AML-193 (cell line): ENCODE measurements at places on chromosomes 11 and 22.

DNA sequence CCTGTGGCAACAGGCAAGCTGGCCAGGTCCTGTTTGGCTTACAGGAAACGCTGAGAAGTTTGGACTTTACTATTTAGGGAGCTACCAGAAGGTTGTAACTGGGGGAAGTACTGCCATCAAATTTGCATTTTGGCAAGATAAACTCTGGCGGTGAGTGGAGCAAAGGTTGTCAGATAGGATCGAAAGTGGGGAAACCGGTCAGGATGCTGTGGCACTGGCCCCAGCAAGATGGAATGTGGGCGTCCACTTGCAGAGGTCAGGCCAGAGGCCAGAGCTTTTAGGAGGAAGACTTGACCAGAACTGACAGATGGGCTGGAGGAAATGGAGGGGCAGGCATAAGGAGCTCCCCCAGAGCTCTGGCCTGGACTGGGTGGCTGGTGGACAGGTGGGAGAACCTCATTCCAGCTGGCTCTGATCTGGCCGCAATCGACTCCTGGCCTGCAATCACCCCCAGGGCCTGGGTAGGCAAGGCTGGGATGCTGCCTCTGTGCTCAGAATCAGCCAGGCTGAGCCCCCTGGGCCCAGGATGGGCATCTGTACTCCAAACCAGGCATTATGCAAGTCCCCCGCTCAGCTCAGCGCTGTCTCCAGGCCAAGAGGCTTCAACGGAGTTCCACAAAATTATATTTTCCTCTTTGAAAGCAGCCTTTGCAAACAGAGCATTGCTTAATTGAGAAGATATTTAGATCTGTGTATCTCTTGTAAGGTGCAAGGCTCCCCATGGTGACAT is 178.3 kb upstream of the NECTIN1 start:
- no peak for DNase-seq

GRCh38 chr22:20587206-20587958 is 80.0 kb downstream of the MED15 start:
- no peak for DNase-seq

DNA sequence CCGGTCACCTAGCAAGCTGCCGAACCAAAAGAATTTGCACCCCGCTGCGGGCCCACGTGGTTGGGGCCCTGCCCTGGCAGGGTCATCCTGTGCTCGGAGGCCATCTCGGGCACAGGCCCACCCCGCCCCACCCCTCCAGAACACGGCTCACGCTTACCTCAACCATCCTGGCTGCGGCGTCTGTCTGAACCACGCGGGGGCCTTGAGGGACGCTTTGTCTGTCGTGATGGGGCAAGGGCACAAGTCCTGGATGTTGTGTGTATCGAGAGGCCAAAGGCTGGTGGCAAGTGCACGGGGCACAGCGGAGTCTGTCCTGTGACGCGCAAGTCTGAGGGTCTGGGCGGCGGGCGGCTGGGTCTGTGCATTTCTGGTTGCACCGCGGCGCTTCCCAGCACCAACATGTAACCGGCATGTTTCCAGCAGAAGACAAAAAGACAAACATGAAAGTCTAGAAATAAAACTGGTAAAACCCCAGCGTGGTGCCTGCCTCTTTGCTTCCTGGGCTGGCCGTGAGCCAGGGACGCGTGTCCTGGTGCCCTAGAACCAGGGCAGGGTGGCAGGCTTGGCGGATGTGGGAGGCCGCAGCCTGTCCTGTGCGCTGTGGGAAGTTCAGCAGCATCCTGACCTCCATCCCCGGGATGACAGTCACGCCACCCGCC is 13.2 kb downstream of the CCND1 start:
- DNase-seq: no peak

- no peak for DNase-seq
These were observed 21.2 kb downstream of the USP47 start for GRCh38 chr11:11862999-11863398.
